ENCODE measurements at places on chromosomes 4 and X.

DNA sequence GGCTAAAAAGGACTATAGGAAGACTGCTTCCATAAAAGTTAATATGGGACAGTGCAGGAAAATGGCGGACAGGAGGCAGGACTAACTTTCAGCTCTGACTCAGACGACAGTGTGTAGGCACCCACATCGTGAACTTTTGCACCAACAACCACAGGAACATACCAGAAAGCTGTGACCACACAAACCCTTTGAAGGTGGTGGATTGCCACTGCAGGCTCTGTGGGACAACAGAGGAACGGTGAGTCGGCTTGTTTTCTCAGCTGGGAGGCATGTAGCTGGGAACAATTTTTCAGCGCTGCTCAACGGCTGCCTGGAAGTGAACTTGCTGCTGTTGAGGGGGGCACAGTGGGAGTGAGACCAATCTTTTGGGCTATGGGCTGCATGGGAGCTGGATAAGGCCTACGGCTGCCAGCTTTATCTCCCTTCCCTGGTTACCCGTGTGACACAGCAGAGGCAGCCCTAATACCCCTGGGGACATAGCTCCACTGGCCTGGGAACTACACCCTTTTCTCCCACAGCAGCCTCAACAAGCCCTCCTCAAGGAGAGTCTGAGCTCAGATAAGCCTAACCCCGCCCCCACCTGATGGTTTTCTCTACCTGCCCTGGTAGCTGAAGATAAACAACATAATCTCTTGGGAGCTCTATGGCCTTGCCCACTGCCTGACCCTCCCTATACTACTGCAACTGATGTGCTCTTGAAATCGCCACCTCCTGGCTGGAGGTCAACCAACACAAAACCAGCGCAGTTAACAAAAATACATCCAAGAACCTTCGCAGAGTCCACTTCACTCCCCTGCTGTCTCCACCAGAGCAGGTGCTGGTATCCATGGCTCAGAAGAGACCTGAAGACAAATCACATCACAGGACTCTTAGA is 1537.0 kb downstream of the C4orf33 start:
- DNase-seq = no peak

GRCh38 chr4:40316782-40317635 is 18.1 kb upstream of the CHRNA9 start:
- peak; percentile 79 for DNase-seq

DNA sequence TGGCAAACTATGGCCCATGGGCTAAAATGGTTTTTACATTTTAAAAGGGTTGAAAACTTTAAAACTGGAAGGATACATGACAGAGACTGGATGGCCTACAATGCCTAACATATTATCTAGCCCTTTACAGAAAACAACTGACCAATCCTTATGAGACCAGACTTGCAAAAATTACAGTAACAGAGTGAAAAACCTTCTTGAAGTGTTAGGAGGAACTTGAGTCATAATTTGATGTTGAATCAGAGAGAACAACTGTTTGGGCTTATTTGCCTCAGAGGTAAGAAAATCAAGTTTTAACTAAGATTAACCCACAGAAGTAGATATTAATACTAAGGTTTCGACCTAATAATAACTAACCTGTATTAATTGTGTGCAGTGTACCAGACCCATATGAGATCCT is 12.4 kb upstream of the NAP1L5 start:
- no peak for DNase-seq

DNA sequence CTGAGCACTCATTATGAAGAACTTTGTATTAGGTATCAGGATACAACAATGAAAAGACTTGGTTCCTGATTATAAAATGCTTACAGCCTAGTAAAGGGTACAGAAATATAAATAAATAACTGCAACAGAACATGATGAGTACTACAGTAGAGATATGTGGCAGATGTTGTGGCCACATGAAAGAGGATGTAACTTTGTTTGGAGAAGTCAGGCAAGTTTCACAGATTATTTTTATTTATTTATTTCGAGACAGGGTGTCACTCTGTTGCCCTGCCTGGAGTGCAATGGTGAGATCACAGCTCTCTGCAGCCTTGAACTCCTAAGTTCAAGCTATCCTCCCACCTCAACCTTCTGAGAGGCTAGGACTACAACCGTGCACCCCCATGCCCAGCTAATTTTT is 15.8 kb upstream of the UBE2K start:
- no peak for DNase-seq

GRCh38 chr4:136873555-136873954 is 658.7 kb downstream of the PCDH18 start:
- DNase-seq = no peak

DNA sequence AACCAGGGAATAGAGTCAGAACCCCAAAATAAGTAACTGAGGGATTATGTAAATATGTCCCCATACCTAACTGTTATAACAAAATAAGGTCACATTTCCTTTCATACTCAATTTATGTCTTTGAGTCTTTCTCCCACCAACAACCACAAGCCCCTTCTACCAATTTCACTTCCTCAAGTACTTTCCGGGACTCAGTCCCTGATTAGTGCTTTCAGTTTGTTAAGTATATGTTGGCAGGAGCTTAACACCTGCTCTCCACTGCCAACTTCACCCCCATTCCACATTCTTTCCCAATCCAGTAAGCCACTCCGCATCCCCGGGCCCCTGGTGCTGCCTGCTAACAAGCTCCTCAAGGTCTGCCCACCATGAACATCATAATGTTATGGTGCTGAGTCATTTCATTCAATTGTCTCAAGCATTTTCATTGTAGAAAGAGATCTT is 71.3 kb upstream of the SPRY1 start:
- DNase-seq = no peak

- DNase-seq = no peak
Measured at GRCh38 chr4:156794863-156795262, 176.7 kb downstream of the PDGFC start.

DNA sequence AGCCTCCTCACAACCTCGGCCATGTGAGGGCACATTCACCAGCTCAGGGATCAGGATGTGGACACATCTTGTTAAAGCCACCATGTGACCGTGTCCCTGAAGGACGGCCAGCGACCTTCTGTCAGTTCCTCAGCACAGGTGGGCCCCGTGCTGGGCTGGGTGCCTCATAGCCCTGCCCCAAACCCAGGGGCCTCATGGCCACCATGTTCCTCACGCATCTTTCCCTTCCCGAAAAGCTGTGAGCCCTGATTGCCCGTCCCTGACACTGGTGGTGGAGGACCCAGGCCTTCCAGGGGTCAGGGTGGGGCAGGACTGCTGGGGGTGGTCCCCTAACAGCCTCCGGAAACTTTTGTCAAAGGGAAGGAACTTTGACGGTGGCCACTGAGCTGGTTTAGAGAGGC is 60.1 kb upstream of the ADRA2C start:
- no peak for DNase-seq
